ENCODE measurements at places on chromosomes 6 and 20. TPM values are rescaled to one million over a fixed set of nuclear protein-coding genes. Genes with fewer than 3 reads are reported as not detected.

The SOX4 gene
- 32.3 TPM for total RNA-seq

The HLA-F gene
- total RNA-seq, result 137 TPM

The ALDH5A1 gene
- total RNA-seq, result 0.78 TPM

The IMPG1 gene
- not detected for total RNA-seq

The KHDC1L gene
- total RNA-seq, result not detected

The ANKRD66 gene
- not detected for total RNA-seq

The PRKN gene
- not detected for total RNA-seq

The NMBR gene
- not detected for total RNA-seq

The BPIFB4 gene
- total RNA-seq, result not detected

The DEFB114 gene
- not detected for total RNA-seq

The HTR1B gene
- not detected for total RNA-seq

The PTK7 gene
- total RNA-seq, result 87.0 TPM

The PRR18 gene
- 0.76 TPM for total RNA-seq

The CFB gene
- total RNA-seq, result 0.50 TPM

The SEC23B gene
- total RNA-seq, result 56.0 TPM

The SLC22A2 gene
- total RNA-seq, result not detected

The KCNQ5 gene
- 0.38 TPM for total RNA-seq

The DEFB129 gene
- total RNA-seq, result not detected

The PBOV1 gene
- not detected for total RNA-seq

The TRIM39 gene
- total RNA-seq, result 9.0 TPM

The NOTCH4 gene
- 2.0 TPM for total RNA-seq

The UST gene
- total RNA-seq, result 6.7 TPM

The FOXP4 gene
- total RNA-seq, result 5.1 TPM

The PTK6 gene
- not detected for total RNA-seq

The HRH3 gene
- not detected for total RNA-seq

The HLA-DPA1 gene
- not detected for total RNA-seq

The OOEP gene
- total RNA-seq, result not detected

The DEFB124 gene
- not detected for total RNA-seq

The HLA-DOB gene
- 0.32 TPM for total RNA-seq

The POU3F2 gene
- total RNA-seq, result not detected

The OVOL2 gene
- not detected for total RNA-seq

The SIRPD gene
- total RNA-seq, result not detected

All from SJSA1 (cell line).